ENCODE measurements at places on chromosomes 5 and 9.

- DNase-seq: no peak
Observed at GRCh38 chr9:129362287-129363000, 184.4 kb upstream of the IER5L start.

GRCh38 chr5:142385194-142385593 lies 60.4 kb upstream of the SPRY4 start:
- DNase-seq: no peak

GRCh38 chr9:98129451-98129881 lies 10.4 kb upstream of the TRIM14 start:
- DNase-seq: no peak

- no peak for DNase-seq
Observed at GRCh38 chr5:157571357-157571827, 4.2 kb downstream of the ADAM19 start.

DNA sequence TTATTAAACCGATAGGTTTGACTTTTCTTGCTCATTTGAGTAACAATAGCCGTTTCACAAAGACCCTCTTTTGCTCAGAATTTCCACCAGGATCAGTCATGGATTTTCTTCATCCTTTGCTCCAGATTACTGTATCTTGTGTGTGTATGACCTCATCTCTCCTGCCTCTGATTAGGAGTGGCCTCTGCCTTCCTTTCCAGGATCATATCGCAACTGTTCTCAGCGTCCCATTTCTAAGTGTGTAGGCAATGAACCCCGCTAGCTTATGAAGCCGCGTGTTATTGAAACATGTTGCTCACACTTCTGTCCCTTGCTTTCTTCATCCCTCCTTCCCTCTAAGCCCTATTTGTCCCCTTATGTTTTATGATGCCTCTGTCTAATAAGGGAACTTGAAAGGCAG lies 169.8 kb upstream of the RPS23 start:
- DNase-seq: no peak

DNA sequence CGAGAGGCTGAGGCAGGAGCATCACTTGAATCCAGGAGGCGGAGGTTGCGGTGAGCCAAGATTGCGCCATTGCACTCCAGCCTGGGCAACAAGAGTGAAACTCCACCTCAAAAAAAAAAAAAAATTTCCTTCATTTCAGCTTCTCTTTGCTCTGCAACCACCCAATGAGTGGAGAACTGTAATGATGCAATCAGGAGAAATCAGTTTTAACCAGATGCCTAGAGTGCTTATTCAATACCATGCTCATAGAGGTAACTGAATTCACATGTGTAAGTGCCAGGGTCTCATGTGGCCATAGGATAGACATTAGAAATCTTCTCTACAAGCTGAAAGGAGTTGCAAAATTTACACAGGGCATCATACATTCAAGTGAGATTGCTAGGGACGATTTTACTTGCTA lies 70.6 kb downstream of the HMHB1 start:
- no peak for DNase-seq

DNA sequence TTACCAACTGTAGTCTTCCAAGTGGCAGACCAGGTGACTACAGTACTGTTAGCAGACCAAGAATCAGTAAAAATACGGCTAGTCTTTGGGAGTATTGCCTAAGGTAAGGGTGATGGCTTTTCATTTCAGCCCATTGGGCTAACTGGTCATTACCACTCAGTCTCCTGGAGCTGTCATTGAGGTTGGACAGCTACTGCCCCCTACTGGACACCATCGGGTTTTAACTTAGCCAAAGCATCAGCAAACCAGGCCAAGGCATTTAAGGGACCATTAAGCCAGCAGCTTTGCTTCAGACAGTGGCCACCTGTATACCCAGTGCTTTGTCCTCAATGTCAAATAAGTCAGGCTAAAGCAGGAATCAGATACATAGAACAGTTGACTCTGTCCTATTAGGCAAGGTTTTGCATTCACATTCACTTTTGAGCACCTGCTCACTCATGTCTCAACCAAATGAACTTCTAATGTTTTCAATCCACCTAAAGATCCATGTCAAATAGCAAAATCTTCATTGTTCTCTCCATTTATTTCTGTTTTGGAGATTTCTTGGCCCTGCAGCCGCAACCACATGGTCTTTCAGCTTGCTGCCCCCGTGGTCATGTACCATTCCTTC lies 117.2 kb downstream of the INVS start:
- peak; percentile 78 for DNase-seq

DNA sequence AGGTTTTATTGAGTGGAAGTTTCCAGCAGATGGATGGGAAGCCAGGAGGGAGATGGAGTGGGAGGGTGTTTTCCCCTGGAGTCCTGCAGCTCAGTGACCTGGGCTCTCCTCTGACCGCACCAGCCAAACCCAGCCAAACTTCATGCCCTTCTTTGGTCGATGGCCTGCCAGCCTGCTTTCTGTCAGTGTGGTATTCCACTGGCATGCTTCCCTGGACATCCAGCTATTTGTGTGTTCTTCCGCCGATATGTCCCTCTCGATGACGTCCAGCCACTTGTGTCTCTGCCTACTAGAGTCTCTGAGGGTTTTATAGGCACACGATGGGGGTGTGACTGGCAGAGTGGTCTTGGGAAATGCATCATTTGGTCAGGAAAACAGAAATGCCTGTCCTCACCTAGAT lies 33.8 kb downstream of the GPBP1 start:
- DNase-seq: no peak

GRCh38 chr5:27377626-27378025 lies 339.2 kb upstream of the CDH9 start:
- DNase-seq: no peak

- no peak for DNase-seq
Observed at GRCh38 chr9:93082841-93083411, 13.1 kb upstream of the CARD19 start.

GRCh38 chr5:78235289-78235688 lies 59.2 kb downstream of the AP3B1 start:
- DNase-seq: no peak

DNA sequence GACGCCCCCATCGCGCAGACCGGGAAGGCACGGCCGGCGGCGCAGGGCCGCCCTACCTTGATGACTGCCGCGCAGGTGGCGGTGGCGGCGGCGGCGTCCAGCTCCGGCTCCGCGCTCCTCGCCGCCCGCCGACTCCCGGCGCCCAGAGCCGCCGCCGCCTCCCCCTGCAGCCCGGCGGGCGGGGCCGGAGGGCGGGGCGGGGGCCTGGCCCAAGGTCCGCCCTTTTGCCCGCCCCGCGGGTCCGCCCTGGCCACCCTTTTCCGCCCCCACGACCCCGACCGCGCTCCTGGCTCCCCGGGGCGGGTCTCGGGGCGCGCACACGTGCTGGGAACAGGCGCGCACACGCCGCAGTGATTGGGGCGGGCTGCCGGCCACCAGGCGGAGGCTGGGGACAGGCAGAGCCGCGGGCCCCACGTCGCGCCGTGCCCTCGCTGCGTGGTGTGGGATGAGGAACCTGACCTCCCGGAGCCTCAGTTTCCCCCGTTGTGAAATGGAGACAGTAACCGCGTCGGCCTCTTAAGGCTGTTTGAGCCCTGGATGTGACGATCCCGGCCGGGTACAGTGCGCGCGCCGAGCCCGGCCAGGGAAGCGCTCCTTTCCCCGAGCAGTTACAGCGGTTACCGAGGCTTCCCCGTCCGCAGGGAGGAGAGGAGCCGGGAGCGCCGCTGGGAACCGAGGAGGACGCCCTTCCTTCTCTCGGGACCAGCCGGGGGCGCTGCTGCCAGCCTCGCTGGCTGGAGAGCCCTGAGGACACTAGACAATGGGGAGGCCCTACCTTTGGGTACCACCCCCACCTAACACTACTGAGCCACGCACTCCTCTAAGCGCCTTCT lies at the start of gene CORO2A:
Gene CORO2A, minus strand, starts transcription at position 135 of the 833 bp plus-strand sequence. CDS start 34,977 bp downstream, outside the sequence.
- peak; percentile 88 for DNase-seq

DNA sequence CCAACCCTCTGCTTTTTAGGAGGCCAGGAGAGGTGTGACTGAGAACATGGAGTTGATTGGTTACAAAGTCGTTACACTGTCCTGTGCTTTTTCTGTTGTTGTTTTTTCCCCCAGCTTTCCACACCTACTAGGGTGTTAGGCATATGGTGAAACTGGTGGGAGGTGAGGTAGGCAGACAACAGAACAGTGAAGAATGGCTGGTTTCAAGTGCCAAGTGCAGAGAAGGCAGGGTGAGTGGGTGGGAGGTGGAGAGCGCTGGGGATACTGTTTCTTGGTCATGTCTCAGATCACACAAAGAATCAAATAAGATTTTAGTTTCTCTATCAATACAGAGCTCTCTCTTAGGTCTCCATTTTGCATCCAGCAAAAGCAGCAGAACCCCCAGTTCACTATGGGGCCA lies 2.2 kb upstream of the SPTAN1 start:
- DNase-seq: no peak

DNA sequence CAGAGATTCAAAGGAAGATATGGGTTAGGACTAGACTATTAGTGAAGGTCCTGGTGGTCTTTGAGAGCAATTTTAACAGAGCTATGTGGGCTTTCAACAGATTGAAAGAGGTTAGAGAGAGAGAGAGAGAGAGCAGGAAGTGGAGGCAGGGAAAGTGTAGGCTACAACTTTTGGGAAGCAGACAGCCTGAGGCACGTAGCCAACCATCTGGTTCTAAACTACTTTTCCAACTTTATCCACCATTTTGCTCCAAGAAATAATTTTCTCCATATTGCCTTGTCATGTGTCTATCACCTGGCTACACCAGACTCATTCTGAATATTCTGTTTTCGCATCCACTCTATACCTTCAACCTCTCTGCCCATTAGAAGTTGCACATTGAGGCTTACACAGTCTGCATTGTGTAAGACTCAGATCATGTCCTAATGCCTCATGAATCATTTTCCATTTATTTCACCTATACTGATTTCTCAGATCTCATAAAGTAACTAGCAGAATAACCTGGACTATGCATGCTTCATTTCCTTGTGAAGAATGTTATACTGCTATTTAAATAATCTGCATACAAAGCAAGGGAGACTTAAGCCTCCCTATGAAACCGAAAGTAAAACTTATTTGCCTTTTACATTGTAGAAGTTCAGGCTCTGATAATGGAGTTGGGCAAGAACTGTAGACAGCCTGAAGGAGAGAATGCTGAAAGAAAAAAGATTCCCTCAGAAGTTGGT lies 235.6 kb downstream of the ELAVL2 start:
- no peak for DNase-seq

GRCh38 chr5:162638849-162639248 lies 571.3 kb downstream of the GABRG2 start:
- no peak for DNase-seq

- DNase-seq: no peak
Observed at GRCh38 chr5:147565524-147565923, 55.7 kb upstream of the DPYSL3 start.

GRCh38 chr9:80158554-80159170 lies 586.9 kb downstream of the TLE4 start:
- no peak for DNase-seq

DNA sequence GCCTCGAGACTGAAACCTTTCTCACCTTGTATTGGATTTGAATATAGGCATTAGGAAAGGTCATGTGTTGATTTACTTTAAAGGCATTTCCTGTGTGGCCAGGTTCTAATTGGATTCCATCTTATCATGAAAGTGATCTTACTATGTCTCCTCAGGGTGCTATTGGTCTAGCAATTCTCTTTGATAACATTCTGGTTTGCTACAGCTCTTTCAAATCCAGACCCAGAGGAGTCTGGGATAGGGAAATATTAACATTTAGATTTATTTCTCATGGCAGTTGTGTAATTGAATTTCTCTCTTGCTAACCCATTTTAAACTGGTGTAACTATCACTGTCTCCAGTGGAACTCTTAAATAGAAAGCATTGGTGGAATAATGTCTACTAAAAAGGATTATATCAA lies 69.9 kb upstream of the NMUR2 start:
- DNase-seq: no peak

DNA sequence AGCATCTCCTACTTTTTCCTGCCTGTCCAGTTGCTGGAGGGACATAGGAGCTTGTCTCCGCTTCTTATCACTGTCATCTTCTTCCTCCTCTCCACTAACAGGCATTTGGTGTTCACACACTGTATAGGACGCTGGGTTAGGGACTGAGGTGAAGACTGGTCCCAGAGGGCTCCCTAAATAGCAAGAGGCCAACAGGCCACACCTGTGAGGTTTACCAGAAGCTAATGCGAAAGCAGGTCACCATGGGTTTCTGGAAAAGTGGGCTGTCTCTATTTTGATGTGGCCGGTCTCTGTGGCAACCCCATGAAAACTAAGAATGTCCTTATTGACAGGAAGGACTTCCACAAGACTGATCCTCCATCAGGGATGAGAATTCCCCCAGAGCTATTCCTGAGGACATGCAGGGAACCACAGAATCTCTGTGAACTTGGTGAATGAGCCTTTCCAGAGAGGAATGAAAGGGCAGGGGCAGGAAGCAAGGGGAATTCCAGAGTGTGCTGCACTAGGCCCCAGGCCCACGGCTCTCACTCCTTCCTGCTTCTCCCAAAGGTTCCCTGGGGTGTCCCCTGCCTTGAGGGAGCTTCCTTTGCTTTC lies 61.7 kb downstream of the DAP start:
- DNase-seq: no peak

- no peak for DNase-seq
Observed at GRCh38 chr5:127254729-127255284, 35.8 kb upstream of the MEGF10 start.

DNA sequence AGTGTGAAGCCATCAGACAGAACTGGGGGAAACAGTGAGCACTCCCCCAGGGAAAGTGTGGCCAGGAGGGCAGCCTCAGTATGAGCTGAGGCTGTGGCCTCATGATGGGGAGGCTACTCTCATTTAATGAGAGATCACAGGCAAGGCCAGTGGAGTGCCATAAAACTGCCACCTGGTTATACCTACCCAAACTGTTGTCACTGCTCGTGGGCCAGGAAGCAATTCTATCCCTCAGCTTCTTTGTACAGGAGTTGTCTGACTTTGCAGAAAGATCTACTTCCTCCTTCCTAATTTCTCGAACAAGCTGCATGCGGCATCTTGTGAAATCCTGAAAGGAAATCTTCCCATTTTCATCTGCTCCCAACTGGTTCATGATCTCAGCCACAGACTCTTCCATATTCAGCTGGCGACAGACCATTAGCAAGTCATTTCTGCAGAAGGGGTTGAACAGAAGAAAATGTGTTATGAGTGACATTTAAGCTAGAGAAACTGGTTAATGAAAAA lies 50.0 kb downstream of the TSSK1B start:
- no peak for DNase-seq

- no peak for DNase-seq
Observed at GRCh38 chr5:142869886-142870285, 99.7 kb downstream of the ARHGAP26 start.

- peak; percentile 46 for DNase-seq
Observed at GRCh38 chr9:105673850-105674387, 11.7 kb downstream of the TAL2 start.

GRCh38 chr5:126877602-126878001 lies 100.7 kb downstream of the LMNB1 start:
- no peak for DNase-seq

GRCh38 chr9:96771124-96771523 lies 6.8 kb downstream of the ZNF510 start:
- DNase-seq: no peak

DNA sequence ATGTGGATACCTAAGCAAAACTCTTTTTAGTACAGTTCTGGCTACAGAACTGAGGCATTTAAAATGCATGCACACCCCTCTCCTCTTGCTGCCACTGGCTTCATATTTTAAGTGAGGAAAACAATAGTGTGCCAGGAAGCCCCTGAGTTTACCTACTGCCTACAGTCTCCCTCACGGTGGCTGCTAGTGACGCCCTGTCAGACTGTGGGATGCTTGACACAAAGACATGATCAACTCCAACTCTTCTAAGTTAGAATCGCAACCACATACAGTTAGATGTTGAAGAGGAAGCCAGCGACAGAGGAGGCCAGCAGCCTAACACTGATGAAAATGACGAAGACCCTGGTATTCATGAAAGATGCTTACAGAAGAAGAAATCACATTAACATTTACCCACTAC lies 1.3 kb downstream of the SEC16A start:
- DNase-seq: no peak

Data from H9 (cell line).